ENCODE measurements at places on chromosomes 2 and 18. TPM values are rescaled to one million over a fixed set of nuclear protein-coding genes. Genes with fewer than 3 reads are reported as not detected.

The VWA3B gene
- not detected for total RNA-seq

The IKZF2 gene
- 2.3 TPM for total RNA-seq

The GPR45 gene
- not detected for total RNA-seq

The GCA gene
- total RNA-seq, result 13.0 TPM

The SIX2 gene
- not detected for total RNA-seq

The RBM44 gene
- total RNA-seq, result 0.72 TPM

The SETBP1 gene
- 2.7 TPM for total RNA-seq

The LHCGR gene
- total RNA-seq, result not detected

The KCNJ13 gene
- total RNA-seq, result not detected

The OR6B2 gene
- not detected for total RNA-seq

The ANKRD44 gene
- 214 TPM for total RNA-seq

The NETO1 gene
- total RNA-seq, result not detected

The DSG1 gene
- total RNA-seq, result not detected

The SRD5A2 gene
- not detected for total RNA-seq
